ENCODE measurements at places on chromosomes 2 and 18.

GRCh38 chr2:204251998-204252376, 293.3 kb upstream of the PARD3B start:
- no peak for DNase-seq

GRCh38 chr18:26022585-26022984, 67.8 kb downstream of the SS18 start:
- no peak for DNase-seq

GRCh38 chr18:58496231-58496630, 132.7 kb downstream of the ALPK2 start:
- no peak for DNase-seq

- peak; percentile 59 for DNase-seq
These were observed 22.8 kb downstream of the ZSCAN30 start for GRCh38 chr18:35267161-35267651.

DNA sequence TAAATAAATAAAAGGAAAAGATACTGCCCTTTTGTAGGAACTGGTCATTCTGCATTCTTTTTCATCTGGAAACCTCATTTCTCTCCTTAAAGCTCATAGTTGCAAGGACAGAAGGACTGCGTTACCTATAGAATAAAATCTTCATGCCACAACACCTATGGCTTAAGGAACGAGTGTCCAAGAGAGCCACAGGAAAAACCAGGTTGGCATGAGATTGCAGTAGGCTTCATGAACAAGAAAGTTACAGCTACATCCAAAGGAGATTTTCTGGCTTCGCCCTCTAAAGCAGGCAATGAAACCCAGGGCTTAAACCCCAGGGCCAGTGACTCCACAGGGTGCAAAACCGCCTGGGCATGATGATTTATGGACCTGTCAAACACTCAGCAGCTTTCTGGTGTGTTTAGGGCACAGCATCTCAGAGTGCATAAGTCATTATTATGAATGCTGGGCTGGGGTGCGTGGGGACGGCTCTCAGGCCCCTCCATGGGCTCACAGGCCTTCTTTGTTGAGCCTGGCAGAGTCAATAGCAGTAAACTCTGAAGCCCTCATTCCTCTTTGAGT, 30.7 kb upstream of the PIEZO2 start:
- no peak for DNase-seq

DNA sequence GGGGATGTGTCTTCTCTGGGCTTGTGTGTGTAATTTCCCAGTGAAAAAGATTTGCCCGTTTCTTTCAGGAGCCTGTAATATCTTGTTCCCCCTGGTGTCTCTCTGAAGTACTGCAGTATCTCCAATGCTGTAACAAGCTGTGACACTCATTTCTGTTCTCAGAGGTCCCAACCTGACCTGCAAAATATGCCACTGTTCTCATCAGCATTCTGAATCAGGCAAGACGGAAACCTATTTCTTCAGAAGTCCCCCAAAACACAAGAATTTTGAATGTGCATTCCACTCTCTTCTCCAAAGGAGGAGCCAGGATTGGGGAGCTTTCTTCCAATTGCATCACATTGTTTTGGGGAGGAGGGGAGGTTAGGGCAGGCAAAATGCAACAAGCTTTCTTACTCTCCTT, 77.0 kb upstream of the CNGA3 start:
- DNase-seq: no peak

DNA sequence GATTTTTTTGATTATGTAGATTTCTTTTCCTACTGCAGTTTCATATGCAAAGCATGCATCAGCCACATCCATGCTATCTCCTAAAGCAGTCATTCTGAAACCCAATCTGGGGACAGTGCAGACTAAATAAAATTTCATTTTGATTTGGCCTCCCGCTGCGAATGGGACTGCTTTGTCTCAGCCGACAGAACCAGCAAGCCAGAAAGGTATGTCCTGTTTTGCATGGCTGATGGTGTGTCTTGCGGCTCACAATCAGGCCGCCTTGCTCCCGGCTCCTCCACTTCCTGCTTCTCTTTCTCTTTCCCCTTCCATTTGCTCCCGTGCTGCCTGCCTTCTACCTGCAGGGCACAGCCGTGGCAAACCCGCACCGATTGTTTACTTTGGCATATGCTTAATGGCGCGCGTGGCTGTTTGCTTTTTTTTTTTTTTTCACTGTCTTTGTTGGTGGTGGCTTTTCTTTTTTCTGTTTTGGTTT, 419.6 kb upstream of the POU3F3 start:
- DNase-seq: no peak

DNA sequence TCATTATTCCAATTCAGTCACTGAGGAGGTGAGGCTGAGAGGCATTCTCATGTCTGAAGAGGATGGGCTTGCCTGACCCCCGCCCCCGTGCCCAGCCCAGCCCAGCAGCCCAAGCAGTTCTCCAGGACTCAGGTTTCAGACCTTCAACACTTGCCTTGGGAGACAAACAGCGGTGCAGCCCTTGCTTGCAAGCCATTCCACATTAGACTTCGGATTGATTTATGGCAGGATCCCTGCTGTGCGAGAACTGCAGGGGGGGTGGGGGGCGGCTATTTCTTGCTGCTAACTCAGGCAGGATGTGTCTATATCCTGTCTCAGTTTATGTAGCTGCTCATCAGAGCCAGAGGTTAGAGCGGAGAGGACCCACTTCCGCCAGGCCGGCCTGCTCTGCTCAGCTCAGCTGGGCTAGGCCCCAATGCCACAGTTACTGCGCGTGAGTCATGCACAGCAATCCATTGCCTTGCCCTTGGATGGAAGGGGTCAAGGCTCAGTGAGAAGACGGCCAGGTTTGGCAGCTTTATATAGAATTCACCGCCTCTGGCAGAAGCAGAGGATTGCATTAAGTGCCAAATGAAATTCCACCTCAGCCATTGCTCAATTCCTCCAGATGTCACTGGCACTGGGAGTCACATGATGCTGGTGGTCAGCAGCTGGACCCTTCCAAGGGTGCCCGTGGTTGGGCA, 1.8 kb downstream of the GYPC start:
- peak; percentile 42 for DNase-seq

DNA sequence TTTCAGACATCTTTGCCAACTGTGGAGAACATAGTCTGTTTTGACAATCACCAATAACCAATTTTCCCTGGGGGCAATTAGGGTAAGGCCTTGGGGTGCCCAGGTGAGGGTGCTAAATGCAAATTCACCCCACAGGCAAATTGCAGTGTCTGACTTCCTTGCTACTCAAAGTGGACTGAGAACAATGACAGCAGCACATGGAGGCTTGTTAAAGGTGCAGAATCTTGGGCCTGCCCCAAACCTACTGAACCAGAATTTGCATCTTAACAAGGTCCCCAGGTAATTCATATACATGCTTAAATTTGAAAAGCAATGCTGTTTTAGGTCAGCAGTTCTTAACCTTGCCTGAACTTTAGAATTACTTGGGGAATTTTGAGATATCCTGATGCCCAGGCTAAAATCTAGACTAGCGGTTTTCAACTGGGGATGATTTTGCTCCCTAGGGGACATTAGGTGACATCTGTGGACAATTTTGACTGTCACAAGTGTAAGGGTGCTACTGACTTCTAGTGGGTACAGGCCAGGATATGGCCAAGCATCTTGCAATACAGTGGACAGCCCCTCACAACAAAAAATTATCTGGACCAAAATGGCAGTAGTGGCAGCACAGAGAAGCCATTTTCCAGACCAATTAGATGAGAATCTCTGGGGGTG, 80.2 kb upstream of the GCFC2 start:
- no peak for DNase-seq

GRCh38 chr2:45974056-45974455, 322.6 kb downstream of the PRKCE start:
- no peak for DNase-seq

DNA sequence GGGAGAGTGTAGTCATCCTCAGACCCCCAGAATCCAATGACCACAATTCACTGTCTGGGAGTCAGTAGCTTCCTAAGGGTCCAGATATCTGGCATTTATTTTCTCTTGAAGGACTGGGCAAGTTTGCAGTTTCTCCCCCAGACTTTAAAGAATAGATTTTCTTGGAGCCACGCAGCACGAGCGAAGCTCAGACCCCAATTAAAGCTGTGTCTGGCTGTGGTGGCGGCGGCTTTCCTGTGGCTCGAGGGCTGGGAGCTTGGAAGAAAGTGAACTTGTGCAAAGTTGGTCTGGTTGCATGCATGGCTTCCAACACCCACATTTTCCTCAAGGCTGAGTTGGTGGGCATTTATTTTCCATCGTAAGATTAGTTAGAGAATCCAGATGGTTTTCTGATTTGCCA, 105.0 kb downstream of the ACKR3 start:
- DNase-seq: no peak

- no peak for DNase-seq
These were observed 133.1 kb upstream of the PELI1 start for GRCh38 chr2:64277101-64277849.

- no peak for DNase-seq
These were observed 24.6 kb upstream of the DAW1 start for GRCh38 chr2:227846831-227847230.

GRCh38 chr2:44638649-44639048, 276.9 kb downstream of the CAMKMT start:
- DNase-seq: no peak

GRCh38 chr2:46196871-46197462, 100.2 kb upstream of the EPAS1 start:
- no peak for DNase-seq

DNA sequence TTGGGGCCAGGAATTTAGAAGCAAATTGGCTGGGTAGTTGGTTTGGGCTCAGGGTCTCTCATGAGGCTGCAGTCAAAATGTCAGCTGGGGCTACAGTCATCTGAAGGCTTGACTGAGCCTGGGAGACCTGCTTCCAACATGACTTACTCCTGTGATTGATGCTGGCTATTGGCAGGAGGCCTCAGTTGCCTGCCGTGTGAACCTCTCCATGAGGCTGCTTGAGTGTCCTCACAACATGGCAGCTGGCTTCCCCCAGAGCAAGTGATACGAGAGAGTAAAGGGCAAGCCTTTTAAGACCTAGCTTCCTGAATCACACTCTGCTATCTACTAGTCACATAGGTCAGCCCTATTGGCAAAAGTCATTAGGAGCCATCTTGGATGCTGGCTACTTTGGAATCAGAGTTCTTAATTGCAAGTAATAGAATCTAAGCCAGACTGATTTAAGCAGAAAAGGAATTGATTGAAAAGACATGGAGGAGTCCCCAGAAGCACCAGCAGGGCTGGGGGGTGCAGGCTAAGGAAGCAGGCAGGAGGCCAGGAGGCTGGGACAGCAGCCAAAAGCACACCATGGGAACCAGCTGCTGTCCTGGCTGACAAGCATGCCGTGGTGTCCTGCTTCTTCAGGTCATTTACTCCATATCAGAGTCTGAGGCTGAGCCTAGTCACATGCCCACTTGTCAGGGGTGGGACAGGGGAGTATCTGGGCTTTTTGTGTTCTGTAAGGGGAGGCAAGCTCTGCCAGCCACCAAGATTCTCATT, 7.8 kb upstream of the GIGYF2 start:
- no peak for DNase-seq

DNA sequence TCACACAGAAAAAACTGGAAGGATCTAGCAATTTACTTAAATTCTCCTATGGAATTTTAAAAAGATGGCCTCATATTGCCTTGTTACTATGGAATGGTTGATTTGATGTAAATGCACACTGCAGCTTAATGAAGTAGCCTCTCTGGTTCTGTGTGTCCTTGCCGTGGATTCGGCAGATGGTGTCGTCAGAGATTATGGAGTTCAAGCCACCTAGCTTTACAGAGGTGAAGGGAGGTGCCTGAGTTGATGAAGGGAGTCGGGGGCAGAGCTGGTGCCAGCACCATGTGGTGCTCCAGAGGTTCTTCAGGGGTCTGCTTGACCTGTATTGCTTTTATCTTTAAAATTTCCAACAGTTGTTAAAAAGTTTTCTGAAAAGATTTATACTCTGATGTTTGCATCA, 48.8 kb downstream of the ASAP2 start:
- DNase-seq: no peak

DNA sequence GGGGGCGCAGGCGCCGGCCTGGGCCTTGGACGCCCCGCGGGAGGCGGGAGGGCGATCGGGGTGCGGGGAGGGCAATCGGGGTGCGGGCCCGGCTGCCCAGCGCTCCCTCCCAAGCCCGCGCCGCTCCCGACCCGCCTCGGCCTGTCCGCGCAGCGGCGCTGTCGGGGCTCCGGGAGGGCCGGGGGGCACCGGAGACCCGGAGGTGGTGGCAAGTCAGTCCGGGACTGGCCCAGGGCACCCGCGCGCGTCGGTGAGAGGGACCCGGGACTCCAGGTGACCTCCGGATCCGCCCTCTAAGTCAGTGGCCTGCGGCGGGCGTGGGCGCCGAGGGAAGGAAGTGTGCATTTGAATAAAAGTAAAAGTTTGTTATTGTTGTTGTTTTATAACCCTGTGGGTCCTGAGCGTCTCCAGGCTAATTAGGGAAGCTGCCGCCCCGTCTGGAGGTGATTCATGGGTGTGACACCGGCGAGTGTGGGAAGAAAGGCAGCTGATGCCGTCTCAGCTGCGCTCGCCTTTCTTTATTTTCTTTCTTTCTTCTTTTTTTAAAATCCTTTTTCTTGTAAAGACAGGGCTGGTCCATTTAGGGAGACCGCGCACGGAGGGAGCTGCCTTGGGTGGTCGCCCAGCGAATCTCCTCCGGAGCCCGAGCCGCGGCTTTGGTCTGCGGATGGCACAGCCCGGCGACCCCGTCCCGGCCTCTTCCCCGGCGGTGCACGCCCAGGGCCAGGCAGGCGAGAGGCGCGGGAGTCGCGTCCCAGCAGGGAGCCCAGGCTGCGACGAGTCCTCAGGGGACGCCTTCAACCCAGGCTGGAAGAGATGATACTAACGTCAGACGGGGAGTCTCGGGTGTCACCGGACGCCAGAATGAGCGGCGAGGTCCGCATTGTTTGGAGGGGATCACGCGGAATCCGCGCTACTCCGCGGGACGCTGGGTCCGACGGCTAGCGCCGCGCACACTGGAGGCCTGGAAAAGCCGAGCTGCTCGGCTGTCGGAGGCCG, 627 bp upstream of the CRACDL start:
- DNase-seq: no peak

DNA sequence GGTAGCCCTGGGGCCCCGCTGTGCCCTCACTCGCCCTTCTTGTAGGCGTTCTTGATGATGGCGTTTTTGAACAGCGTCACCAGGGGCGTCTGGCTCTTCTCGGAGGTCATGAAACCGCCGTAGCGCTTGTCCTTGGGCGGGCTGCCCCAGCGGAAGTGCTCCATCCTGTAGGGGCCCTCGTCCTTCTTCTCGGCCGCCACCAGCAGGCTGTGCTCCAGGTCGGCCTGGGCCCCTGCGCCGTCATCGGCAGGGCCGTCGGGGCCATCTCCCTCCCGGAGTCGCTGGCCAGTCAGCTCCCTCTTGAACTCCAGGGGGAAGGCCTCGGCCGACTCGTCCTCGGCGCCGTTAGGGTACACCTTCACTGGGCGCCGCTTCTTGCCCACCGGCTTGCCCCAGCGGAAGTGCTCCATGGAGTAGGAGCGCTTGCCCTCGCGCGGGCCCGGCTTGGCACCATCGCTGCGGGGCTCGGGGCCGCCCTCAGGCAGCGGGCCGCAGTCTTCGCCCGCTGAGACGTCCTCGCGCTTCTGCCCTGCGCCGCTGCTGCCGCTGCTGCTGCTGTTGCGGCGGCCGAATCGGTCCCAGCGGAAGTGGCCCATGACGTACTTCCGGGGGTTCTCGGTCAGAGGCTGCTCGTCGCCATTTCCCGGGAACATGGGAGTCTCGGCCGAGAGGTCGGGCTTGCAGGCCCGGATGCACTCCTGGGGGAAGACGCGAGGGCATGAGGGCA, 7.2 kb downstream of the POMC start:
- DNase-seq: peak; percentile 37

GRCh38 chr2:223197046-223197445, 145.1 kb downstream of the KCNE4 start:
- no peak for DNase-seq

- DNase-seq: no peak
These were observed 14.1 kb downstream of the KLF11 start for GRCh38 chr2:10057231-10058107.

Data from stimulated activated CD4-positive, alpha-beta T cell treated with anti-CD3 and anti-CD28 coated beads, TNF-alpha, amount 100 ng/mL, for 4 hours (primary cell).